ENCODE measurements at places on chromosomes 4 and X.

DNA sequence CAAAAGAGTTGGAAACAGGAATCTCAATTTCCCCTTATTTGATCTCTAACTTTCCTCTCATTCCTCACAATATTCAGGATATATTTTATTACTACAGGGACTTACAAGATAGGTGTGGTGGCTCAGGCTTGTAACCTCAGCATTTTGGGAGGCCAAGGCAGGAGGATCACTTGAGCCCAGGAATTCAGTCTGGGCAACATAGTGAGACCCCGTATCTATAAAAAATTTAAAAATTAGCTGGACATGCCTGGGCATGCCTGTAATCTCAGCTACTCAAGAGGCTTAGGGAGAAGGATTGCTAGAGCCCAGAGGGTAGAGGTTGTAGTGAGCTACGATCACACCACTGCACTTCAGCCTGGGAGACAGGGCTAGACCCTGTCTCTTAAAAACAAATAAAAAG is 200.4 kb downstream of the CAMK2D start:
- no peak for DNase-seq

DNA sequence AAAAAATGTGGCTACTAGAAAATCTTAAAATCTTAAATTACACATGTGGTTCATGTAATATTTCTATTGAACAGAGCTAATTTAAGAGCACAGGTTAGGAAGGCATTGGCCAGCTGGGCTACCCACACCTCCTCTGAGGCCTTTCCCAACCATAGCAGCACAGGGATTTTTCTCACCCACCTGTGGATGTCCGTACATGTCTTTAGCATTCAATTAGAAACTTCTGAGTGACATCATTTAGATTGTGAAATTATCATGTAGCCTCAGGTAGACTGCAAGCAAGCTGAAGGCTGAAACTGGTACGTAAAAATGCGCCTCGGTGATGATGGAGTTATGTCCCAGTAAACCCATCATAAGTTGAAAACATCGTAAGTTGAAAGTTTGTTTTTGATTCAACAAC is 31.2 kb downstream of the SCARB2 start:
- no peak for DNase-seq

DNA sequence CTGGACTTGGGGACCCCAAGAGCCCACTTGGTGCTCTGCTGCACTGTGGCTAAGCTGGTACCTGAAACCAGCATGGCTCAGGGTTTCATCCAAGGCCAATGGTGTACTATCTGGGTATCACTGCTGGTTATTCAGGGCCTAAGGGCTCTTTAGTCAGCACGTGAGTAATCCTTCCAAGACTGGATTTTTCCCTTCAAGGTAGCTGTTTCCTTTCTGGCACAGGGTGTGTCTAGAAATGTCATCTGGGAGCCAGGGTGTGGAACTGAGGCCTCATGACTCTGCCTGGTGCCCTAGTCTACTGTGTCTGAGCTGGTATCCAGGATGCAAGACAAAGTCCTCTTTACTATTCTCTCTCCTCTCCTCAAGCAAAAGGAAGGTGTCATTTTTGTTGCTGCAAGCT is 99.0 kb upstream of the QRFPR start:
- DNase-seq = no peak

DNA sequence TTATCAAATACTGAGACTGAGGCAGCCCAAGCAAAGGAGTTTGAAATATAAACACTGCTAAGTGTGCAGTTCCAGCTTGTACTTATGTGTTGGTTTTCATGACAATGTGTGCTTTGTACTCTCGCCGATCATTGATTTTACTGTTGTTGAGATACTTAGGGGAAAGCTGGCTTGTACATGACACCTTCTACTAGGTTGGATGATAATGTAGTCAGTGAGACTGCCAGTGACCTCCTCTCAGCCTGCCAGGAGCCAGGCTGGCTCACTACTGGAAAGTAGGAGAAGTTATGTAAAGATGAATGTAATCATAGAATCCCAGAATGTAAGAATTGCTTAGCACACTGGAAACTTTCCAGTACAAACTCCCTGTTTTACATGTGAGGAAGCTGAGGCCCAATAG is 132.0 kb downstream of the AFF2 start:
- no peak for DNase-seq

- no peak for DNase-seq
These were observed 315.4 kb downstream of the PPP3CA start for GRCh38 chr4:101031971-101032370.

DNA sequence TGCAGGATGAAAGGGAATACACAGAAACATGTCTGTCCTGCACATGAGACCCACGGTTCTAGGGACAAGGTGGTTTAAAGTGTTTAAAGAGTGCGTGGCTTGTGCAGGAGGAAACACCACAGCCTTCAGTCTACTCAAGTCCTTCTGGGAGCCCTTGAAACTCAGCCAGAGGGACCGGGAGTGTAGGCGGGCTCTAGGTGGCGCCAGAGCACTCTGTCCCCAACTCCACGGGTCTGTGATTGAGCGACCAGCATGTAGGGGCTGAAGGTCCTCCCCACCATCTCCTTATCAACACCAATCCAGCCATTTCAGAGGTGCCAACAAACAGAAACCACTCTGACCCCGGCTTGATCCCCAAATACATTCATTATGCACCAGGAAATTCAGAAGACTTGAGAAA is 82.0 kb upstream of the CLDN34 start:
- DNase-seq = peak; percentile 35

- DNase-seq = no peak
These were observed 355.1 kb downstream of the HS3ST1 start for GRCh38 chr4:11073621-11074051.

GRCh38 chr4:94880956-94881355 is 123.2 kb downstream of the BMPR1B start:
- no peak for DNase-seq

DNA sequence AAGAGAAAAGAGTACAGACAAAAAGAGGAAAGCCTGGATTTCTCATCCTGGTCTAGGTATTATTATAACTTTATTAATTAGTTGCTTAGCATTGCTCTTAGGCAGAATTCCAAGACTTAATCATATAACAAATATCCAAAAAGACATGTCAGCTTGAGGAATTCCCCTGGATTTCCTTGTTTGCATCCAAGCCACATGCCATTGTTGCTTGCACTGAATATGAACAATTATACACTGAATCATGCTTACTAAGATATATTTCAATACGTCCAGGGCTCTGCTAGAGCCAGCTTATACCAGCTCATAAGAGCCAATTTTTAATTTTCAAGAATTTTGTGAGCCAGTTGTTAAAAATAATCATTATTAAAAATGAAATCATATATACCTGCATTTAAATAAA is 5.5 kb upstream of the TLR10 start:
- no peak for DNase-seq

DNA sequence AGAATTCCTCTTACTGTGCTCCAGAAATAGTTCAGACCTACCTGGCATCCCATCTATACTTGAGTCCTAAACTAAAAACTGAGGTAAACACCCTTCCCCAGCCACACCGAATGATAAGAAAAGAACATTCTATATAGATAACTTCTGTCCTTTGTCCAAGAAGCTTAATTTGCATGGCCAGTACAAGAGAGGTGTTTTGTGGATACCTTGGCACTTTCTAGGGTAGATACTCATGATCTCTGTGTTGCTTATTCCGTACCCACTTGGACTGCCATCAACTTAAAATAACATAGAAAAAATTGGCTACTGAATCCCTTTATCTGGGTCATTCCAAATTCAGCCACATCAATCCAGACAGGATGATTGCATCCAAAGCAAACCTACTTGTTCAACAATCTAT is 1050.4 kb downstream of the STIM2 start:
- no peak for DNase-seq

DNA sequence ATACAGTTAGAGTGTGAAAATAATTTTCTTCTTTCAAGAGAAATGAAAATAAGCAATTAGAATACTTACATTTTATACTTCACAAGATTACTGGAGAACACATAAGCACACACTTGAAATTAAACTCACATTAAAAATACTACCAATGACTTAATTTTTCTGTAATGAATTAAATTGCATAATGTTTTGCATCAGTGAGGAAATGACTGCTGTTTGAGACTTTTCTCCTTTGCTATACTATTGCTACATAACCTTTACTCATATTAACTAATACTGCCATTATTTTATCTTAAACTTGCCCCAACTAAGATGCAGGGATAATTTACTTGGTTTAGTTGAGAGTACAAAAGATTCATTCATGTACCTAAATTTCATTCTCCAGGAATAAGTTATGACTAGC is 590.9 kb downstream of the ARAP2 start:
- no peak for DNase-seq

GRCh38 chr4:4624276-4624897 is 82.5 kb upstream of the STX18 start:
- no peak for DNase-seq

GRCh38 chr4:185573651-185574199 is 38.4 kb upstream of the PDLIM3 start:
- no peak for DNase-seq

DNA sequence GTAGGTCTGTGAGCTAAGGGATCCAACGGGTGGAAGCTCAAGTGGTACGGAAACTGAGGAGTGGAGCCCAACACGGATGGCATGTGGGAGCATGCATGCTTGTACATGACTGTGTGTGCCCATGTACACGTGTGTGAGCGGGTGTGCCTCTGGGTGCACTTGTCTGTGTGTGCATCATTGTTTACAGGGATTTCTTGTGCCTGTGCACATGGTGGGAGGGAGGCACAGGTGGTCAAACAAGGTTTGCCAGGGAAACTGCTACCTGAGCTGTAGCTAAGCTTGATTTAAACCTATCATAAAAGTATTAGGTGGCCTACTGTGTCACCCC is 122.5 kb upstream of the MAMLD1 start:
- no peak for DNase-seq

GRCh38 chr4:78565971-78566372 is 14.4 kb downstream of the ANXA3 start:
- DNase-seq = no peak

GRCh38 chr4:187109636-187110035 is 386.0 kb upstream of the FAT1 start:
- no peak for DNase-seq

DNA sequence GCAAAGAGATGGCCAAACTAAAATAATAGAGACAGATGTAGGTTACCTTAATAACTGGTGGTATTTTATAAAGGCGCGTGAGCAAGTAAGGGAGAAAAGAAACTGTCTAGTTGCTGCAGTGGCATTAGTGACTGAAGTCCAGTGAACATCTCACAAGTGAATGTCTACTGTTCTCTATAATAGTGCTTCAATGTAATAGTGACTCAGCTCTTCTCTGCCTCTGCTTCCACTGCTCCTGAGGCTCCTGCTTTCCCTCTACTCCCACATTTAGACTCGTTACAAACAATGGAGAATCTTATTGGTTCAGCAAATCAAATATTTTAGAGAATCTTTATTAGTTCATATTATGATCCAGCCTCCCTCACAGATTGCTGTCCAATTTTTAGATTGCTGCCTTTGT is 779.1 kb upstream of the HTR2C start:
- no peak for DNase-seq

GRCh38 chrX:68936608-68937007 is 107.8 kb downstream of the EFNB1 start:
- DNase-seq = no peak

GRCh38 chrX:71510161-71510560 is 22.7 kb upstream of the OGT start:
- no peak for DNase-seq

- DNase-seq = no peak
These were observed 20.2 kb downstream of the PRSS48 start for GRCh38 chr4:151297170-151297569.
